ENCODE measurements at places on chromosomes 3 and 15.

- no peak for DNase-seq
These were observed 36.9 kb downstream of the SETMAR start for GRCh38 chr3:4340077-4340410.

GRCh38 chr15:67050522-67051087, 14.8 kb upstream of the SMAD3 start:
- DNase-seq, result no peak

GRCh38 chr3:159077860-159078259, 276.0 kb downstream of the MFSD1 start:
- peak; percentile 41 for DNase-seq

GRCh38 chr15:53974813-53975212, 3.4 kb upstream of the UNC13C start:
- no peak for DNase-seq

- DNase-seq, result no peak
These were observed 57.9 kb downstream of the ARHGAP31 start for GRCh38 chr3:119352034-119352609.

- DNase-seq, result no peak
These were observed 120.3 kb upstream of the PHLDB2 start for GRCh38 chr3:111738790-111739189.

- DNase-seq, result no peak
These were observed 736.9 kb upstream of the CCDC54 start for GRCh38 chr3:106640353-106640752.
